ENCODE measurements at places on chromosomes 16 and 17.
A peak's percentile ranks its signal among the peaks of the same experiment; 100 is the strongest.

DNA sequence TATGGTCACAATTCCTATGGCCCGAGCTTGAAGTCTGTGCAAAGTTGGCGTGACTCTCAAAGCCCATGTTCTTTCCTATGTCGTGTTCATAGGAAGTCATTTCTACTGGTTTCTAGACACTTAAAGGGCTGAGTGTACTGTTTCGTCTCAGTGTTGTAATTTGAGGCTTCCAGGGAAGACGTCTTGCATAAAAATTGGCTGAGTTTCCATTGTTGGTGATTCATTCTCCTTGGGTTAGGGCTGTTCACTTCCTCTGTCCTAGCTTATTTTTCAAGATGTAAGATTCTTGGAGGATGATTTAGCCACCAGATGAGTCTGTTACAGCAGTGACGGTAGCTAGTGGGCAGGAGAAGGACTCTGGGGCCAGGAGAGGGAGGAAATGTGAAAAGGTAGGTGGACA is 43.1 kb downstream of the PIK3R5 start:
- peak; percentile 38 for DNase-seq

GRCh38 chr17:77499699-77500435 is 359.1 kb downstream of the SEC14L1 start:
- DNase-seq, result no peak

DNA sequence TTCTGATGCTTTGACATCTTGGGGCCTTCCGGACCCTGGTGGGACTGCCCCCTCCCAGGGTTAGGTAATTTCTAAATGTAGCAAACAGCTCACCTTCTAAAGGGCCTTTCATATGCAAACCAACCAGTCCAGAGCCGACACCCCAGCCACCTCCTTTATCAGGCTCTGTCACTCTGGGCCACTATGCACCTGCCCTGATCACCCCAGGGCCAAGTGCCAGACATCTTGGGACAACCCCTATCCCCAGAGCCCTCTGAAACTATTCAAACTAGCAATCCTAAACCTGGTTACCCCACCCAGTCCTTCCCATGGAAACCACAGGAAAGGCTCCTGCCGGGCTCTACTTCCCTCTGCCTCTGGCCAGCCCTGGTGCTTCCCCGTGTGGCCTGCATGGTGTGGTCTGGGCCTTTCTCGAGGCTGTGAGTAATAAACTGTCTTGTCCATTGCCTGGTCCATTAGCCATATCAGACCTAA is 91.2 kb upstream of the TNRC6C start:
- DNase-seq, result peak; percentile 36

GRCh38 chr17:5391678-5392077 is 27.8 kb downstream of the NUP88 start:
- no peak for DNase-seq

DNA sequence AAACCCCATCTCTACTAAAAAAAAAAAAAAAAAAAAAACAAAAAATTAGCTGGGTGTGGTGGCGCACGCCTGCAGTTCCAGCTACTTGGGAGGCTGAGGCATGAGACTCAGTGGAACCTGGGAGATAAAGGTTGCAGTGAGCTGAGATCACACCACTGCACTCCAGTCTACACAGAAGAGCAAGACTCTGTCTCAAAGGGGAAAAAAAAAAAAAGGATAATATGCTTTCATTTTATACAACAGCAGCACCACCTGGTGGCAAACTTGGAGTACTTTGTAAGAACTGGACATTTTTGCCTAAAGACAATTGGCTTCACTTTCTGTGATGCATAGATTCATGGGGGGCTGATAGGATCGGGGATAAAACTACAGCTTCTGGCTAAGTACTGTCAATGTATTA is 8.5 kb downstream of the CHTF8 start:
- DNase-seq, result peak; percentile 74

DNA sequence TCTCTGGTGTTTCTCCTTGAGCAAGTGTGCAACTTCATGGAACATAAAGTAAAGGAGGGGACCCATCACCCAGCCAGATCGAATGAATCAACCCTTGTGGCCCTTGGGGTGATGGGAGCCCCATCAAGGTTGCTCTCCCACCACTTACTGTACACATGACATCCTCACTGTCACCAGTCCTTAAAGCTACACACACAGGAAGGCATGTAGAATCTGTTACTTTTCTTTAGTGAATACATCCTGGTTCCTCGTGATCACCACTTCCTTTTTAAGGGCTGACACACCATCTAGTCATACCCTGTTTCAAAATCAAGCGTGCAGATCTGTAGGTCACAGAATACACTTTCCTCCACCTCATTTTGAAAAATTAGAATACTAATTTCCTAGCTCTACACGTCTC is 22.6 kb upstream of the MPHOSPH6 start:
- peak; percentile 47 for DNase-seq

- no peak for DNase-seq
Measured at GRCh38 chr17:43839670-43840108, 6.7 kb upstream of the MPP3 start.

GRCh38 chr16:78675312-78675711 is 575.9 kb downstream of the WWOX start:
- no peak for DNase-seq

DNA sequence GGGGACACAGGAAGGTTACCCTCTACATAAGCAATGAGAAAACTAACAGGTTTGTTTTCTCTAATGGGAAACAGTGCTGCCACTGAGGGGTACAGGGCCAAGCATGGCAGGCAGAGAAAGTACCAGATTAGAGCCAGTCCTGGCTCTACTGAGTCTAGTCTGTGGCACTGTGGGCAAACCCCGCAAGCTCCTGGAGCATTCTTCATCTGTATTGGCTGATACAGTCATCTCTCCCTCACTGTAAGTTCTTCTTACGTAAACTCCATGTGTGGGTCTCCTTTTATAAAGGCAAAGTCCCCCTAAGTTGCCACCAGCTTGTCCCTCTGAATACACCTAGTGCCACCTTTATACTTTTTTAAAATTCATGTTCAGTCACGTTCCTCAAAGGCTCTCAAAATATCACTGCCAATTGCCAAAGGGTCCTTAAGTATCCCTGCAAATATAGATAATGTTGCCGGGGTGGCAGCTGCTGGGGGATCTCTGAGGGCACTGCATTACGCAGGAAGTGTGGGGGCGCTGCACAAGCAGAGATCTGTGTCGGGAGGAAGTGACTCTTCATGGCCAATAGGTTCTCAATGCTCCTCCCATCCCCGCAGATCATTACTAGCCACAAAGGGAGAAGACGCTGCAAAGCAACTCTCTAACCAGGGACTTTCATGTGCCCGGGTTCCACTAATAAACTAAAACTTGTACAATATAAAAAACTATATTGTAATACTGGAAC is 18.8 kb downstream of the XPO6 start:
- peak; percentile 82 for DNase-seq

DNA sequence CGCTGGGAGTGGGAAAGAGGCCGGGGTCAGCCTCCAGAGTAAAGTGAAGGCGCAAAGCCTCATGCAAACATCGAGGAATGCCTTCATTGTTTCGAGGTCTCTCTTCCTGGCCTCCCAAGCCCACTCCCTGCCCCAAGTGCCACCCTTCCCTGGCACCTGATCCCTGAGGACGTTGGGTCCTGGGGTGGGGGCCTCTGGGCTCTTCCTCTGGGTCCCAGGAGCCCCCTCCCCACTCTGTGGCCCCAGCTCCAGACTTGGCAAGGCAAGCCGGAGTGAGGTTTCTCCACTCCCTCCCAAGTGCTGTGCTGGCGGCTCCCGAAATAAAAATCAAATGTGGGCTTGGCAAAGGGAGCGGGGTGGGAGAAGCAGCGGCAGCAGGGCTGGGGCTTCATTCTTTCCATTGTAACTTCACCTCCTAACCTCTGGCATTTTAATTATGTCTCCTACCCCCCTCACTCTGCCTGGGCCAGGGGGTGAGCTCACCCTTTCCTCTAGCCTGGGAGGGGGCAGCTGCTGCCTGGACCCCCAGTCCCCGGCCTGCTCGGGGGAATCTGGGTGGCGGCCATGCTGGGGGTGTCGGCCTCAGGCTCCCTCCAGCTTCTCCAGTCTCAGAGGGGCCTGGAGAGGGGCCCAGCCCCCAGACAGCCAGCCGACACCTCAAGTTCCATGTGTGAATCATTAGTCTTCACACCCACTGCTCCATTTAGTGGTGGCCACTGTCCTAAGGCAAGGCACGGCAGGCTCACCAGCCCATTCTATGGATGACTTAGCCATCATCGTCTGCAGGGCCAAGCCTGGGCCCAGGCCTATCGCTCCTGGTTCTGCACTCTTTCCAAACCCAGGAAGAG is 14.6 kb upstream of the TMEM92 start:
- DNase-seq, result no peak

- DNase-seq, result no peak
Measured at GRCh38 chr17:10984220-10984619, 146.3 kb upstream of the PIRT start.

GRCh38 chr16:8908810-8909468 is 26.8 kb downstream of the LITAFD start:
- DNase-seq, result no peak

DNA sequence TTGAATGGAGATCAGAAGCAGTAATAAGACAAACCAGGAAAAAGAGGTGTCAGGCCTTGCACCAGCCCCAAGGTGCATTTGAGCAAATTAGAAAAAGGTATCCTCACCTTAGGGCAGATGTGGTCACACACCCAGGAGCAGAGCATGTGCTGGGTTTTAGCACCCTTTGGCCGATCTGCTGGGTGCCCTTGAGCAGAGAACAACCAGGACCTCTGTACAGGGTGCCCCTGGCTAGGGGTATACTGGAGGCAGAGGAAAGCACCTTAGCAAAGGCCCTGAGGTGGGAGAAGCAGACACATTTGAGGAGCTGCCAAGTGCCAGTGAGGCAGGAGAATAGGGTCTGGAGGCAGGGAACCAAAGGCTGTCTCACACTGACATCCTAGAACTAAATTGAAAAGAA is 67.0 kb downstream of the IQCK start:
- DNase-seq, result no peak

DNA sequence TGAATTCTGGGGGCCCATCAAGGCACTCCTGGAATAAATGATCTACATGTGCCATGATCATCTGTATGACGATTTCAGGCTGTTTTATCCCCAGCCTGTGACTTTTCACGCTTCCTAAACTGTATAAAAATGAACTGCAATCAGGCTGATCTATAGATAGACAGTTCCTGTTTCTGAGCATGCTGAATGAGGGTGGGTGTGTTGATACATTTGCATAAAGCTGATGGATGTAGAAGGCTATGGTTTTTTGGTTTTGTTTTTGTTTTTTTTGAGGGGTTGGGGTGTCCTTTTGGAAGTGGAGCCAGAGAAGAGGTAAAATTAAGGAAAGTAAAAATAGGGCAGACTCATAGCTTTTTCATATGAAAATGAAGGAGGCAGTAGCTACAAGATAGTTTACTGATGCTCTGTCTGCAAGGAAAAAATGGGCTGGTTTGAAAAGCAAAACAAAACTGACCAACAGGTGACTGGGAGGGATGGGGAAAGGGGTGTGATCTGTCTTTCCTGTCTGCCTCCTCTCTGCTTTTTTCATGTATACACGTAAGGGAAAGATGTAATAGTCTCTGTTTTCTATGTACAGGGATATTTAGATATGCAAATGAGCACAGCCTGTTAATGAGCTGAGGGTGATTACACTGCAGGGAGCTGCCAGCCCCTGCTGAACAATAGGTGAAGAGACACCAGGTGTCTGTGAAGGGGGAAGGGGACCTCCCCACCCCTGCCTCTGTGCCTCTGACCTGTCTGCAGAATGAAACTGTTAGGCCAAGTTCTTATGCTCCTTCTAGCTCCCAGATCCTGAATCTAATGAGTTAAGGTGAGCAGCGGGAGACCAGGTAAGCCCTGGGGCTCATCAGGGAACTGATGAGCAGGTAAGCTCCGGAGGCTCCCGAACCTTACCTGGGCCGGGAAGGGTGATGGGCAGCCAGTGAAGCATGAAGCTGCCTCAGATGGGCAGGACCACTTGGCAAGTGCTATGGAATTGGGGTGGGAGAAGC is 46.6 kb upstream of the LYRM9 start:
- no peak for DNase-seq

DNA sequence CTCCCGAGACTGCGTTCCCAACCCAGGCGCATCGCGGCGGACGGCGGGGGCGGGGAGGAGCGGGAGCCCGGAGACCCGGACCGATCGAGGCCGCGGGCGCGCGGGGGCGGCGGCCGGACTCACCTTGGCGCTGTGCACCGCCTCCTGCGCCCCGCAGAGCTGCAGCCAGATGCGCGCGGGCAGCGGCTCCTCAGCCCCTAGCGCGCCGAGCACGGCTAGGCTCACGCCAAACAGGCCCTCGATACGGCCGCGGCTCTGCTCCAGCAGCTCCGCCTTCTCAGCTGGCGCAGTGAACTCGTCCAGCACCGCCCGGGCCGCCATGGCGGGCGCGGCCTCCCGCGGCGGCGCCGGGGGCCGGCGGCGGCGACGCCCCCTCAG is 339 bp downstream of the N4BP1 start:
- no peak for DNase-seq

- no peak for DNase-seq
Measured at GRCh38 chr16:81645266-81645694, 133.8 kb upstream of the PLCG2 start.

DNA sequence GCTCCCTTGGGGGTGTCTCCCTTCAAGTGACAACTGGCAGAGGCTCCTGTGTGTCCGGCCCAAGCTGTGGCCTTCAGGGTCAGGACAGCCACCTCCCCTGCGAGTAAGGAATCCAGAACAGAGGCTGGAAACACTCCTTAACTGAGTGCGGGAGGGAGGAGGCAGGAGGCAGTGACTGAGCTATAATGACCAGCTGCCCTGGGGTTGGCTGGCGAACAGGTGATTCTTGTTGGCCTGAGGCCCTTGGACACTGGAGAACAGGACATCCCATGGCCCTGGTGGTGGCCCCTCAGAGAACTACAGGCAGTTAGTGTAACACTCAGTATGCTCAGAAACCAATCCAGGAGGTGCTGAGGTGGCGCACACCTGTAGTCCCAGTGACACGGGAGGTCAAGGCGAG is 9.4 kb upstream of the SNAI3 start:
- DNase-seq, result no peak

GRCh38 chr16:46673320-46674013 is 15.5 kb downstream of the VPS35 start:
- DNase-seq, result peak; percentile 51

DNA sequence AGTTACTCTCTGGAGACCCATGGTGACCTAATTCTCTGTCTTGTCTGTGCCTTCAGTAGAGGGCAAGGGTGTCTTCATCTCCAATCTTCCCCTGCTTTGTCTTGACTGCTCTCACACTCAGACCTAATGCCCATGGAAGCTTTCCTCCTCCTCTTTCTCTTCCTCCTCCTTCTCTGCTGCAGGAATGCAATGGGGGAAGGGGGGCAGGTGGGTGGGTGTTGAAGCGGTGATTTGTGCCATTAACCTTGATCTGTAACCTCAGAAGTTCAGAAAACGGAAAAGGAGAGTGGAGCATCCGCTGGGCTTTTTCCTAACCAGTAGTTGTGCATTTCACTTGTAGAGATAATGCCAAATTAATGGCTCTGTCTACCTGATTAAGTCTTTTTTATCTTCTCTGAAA is 172.3 kb upstream of the CDH11 start:
- DNase-seq, result no peak

DNA sequence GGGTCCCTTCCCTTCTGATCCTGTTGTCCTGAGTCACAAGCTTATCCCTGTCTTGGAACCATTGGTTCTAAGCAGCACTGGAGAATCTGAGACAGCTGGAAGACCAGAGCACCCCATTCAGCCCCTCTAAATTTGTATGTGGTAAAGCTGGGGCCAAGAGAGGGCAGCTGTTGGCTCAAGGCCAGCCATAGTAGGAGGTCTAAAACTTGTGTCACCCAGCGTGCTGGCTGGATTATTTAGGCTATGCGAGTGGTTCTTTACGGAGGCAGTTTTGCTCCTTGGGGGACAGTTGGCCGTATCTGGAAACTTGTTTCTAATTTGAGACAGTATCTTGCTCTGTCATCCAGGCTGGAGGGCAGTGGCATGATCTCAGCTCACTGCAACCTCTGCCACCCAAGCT is 69.6 kb upstream of the GSE1 start:
- DNase-seq, result no peak

All from CD4-positive, alpha-beta T cell treated with Interleukin-1 beta for 1 hour (primary cell).